ENCODE measurements at places on chromosomes 4 and X.

DNA sequence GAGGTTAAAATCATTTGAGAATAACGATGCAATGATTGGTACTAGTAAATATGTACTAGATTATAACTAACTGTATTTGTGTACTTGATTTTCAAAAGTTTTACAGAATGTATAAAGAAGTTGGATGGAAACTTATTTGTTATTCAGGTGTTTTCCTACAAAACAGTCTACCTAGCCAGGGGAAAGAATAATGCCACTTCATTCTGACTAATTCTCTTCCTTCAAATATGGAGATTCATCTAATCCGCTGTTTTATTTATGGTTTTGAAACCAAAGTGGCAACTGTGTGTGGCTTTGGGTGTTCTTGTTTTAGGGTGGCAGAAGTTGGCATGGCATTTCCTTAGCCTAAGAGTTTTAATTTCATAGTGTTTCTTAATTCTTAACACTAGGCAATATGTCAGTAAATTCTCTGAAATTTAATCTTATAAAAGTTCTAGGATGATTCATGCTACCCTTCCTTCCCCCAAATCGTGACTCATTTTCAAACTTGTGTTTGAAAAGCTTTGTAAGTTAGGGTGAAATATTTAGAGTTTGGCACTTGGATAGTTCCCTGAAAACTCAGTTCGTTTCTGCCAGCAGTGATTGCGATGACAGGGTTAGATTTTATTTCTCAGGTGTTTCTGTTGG, 62.6 kb downstream of the DCLK2 start:
- no peak for DNase-seq

DNA sequence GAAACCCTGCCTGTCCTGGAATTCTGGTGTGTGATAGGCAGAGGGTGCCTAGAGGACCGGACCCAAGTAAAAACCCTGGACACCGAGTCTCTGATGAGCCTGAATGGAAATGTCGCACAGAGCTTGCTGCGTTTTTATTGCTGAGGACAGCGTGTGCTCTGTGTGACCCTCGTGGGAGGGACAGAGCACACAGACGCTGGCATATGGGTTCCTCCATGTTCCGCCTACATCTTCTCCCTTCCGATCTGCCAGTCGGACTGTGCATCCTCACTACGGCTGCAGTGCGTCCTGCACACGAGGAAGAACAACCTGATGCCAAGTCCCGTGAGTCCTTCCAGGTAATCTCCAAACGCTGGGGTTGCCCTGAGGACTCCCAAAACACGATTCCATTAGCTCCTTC, 68.3 kb downstream of the AFAP1 start:
- DNase-seq, result no peak

DNA sequence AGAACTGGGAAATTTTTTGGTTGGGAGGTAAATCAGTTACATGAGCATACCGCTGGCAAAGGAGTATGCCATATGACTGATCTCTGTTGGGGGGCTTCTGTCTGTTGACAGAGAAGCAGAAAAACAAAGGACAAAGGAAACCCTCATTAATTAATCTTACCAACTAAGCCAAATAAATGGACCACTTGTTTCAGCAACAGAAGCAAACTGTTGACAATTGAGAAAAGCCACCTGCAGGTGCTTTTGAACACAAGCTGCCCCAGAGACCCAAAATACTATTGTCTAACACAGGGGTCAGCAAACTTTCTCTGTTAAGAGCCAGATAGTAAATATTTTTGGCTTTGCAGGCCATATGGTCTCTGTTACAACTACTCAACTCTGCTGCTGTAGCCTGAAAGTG, 7.0 kb upstream of the FRYL start:
- no peak for DNase-seq

DNA sequence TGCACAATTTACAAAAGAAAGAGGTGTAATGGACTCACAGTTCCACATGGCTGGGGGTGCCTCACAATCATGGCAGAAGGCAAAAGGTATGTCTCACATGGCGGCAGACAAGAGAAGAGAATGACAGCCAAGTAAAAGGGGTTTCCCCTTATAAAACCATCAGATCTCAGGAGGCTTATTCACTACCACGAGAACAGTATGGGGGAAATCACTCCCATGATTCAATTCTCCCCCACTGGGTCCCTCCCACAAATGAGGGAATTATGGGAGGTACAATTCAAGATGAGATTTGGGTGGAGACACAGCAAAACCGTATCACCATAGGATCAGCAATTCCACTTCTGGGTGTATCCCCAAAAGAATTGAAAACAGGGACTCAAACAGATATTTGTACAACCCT, 97.5 kb upstream of the STX18 start:
- DNase-seq, result no peak

GRCh38 chr4:52780617-52781354, 29.6 kb upstream of the ERVMER34-1 start:
- no peak for DNase-seq

GRCh38 chr4:6525474-6525873, 49.5 kb upstream of the MAN2B2 start:
- no peak for DNase-seq

- no peak for DNase-seq
Observed at GRCh38 chr4:53889326-53890055, 174.9 kb downstream of the CHIC2 start.

GRCh38 chr4:5798462-5798861, 87.5 kb downstream of the EVC start:
- DNase-seq, result no peak

DNA sequence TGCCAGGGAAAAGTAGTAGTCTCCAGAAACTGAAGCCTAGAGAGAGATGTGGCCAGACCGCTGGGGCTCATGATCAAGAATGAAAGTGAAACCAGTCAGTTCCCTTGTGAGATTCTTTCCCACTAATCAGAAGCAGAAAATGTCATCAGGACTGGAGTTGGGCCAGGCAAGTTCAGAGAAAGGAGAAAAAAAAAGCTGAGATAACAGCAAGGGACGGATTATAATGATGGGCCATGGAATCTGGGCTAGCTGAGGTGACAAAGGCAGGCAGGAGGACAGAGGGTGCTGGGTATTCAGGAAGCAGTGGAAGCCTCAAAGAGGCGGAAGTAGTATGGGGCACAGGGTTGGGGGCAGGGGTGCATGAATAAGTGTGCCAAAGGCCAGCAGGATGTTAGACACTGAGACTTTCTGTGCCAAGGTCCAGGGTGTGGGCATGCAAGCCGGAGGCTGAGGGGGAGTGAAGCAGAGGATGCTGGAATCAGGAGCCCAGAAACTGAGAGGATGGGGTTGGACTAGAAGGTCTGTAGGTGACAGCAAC, 2.5 kb downstream of the CXorf38 start:
- peak; percentile 17 for DNase-seq

- no peak for DNase-seq
Observed at GRCh38 chr4:72513227-72513626, 55.8 kb downstream of the ADAMTS3 start.

DNA sequence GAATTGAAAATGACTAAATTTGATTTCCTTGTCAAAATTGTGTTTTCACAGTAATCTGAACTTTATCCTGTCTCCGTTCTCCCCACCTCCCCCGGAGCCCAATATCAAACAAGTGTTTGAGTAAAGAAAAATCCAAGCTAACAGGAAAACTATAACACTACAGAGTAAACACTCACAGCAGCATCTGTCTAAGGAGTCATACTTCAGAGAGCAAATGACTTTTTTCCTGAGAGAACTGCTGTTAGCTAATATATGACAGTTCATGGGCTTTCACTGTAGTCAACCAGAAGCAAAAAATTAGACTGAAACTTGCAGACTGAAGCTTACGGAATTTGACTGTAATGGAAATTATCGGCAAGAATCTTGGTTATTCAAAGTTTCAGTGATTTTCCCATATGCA, 321.7 kb downstream of the ANKRD50 start:
- DNase-seq, result no peak

DNA sequence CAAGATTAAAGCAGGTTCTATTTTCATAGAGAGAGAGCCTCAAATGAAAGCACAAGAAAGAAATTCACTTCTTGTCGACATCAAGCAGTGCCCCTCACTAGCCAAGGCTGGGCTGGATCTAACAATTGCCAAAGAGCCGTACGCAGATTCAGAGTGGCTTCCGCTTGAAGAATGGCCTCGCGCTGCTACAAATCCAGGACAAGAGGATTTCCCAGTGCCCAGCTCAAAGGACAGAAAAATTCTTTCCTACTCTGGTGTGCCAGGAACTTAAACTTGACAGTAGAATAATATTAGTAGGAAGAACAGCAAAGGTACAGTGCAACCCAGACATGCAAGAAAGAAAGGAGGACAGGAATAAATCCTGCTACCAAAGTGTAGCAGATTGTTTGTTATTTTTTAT, 56.5 kb upstream of the PPARGC1A start:
- DNase-seq, result no peak

DNA sequence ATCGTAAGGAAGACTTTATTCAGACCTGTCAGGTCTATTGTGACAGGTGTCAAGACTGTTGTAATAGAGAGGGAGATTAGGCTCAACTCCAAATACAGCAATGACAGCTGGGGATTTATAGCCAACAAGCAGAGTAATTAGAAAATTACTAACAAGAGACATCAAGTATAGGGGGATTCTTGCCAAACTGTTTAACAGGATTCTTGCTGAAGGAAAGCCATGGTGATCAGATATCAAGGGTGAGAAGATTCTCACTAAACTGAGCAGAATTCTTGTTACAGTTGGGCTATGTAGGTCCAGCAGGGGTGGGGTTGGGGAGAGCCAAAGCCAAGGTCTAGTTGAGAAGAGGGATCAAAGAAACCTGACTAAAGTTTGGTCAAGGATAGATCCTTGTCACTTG, 461.0 kb upstream of the GALNT7 start:
- DNase-seq, result no peak

GRCh38 chrX:17174671-17175070, 200.3 kb upstream of the NHS start:
- DNase-seq, result no peak

- DNase-seq, result no peak
Observed at GRCh38 chrX:1578511-1579173, 12.8 kb upstream of the AKAP17A start.

- no peak for DNase-seq
Observed at GRCh38 chrX:138001226-138001625, 435.3 kb downstream of the ZIC3 start.

DNA sequence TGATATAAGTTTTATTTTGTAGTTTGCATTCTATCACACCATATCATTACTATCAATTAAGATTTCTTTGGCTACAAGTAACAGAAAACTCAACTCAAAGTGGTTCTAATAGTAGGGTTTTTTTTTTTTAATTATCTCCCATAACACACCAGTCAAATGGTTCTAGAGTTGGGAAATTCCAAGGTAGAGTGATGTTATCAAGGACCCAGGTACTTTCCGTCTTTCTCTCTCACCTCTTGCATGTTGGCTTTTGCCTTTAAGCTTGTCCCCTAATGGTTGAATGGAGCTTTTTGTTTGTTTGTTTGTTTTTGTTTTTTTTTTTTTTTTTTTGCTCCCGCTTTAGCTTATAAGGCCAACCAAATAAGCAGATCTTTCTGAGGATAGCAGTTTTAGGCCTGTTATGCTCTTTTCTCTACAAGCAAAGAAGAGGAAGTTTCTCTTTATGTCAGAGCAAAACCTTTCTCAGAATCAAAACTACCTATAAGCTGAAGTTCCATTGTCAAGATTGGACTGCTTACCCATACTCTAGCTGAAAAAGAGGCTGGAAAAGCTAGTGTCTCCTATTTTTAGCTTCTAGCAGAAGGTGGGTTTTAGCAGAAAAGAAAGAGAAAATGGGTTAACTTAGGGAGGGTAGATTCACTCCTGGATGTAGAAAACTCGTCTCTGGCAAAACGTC, 177.5 kb downstream of the EDA start:
- DNase-seq, result no peak

DNA sequence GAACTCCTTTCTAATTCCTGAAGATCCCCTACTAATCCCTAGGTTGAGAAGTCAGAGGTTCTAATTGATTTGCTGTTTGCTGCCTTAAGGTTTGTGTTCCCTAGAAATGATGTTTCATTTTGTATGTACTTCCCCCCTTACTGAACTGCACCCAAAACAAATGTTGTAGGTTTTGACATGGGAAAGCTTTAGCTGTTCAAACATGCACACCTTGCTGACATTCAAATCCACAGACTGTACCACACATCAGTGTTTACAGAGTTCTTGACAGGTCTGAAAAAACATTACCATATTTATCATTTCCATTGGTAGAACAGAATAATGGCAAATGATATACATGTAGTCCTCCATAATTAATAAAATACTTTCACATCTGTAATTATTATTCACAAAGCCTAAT, 18.2 kb downstream of the EGF start:
- no peak for DNase-seq

DNA sequence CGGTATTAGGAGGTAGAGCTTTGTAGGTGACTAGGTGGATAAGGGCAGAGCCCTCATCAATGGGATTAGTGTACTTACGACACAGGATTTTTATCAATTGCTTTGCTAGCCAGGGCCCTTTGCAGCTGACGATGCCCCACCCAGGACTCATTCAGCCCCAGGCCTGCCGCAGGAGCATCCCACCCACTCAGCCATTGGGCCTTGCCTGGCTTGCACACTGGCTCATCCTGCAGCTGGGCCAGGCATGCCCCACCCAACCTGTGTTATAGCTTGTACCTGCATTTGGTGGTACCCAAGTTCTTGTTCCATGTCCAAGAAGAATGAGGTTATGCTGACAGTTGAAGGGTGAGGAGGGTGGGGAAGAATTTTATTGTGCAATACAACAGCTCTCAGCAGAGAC, 317.5 kb downstream of the PPARGC1A start:
- DNase-seq, result no peak

GRCh38 chr4:156710365-156711192, 261.0 kb downstream of the PDGFC start:
- no peak for DNase-seq

GRCh38 chrX:47179928-47180255, 13.7 kb upstream of the UBA1 start:
- DNase-seq, result no peak

- no peak for DNase-seq
Observed at GRCh38 chr4:150852216-150852615, 162.9 kb downstream of the LRBA start.

GRCh38 chr4:6768539-6768905, 14.0 kb upstream of the KIAA0232 start:
- no peak for DNase-seq

- DNase-seq, result no peak
Observed at GRCh38 chr4:15378062-15378461, 49.8 kb upstream of the C1QTNF7 start.

- peak; percentile 43 for DNase-seq
Observed at GRCh38 chr4:7295911-7296660, 103.7 kb downstream of the SORCS2 start.

GRCh38 chr4:160772668-160773067, 1391.1 kb downstream of the FSTL5 start:
- DNase-seq, result no peak

DNA sequence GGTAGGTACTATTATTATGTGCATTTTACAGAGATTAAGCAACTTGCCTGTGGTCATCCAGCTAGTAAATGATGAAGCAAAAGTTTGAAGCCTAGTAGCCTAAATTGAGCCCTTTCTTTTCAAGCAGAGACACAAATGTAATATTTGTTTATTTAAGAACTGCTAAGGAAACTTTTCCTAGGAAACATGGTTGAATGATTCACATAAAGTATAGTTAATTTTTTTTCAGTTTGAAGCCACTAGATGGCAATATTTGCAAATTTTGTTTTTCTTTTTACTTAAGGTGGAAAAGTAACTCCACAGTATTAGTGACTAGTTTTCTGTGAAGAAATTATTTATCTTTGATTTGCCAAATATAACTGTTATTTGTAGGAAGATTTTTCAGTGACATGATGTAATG, 52.8 kb upstream of the ANKRD17 start:
- no peak for DNase-seq

Measured in HuH-7 (cell line).